ENCODE measurements at places on chromosomes 1 and 21.

DNA sequence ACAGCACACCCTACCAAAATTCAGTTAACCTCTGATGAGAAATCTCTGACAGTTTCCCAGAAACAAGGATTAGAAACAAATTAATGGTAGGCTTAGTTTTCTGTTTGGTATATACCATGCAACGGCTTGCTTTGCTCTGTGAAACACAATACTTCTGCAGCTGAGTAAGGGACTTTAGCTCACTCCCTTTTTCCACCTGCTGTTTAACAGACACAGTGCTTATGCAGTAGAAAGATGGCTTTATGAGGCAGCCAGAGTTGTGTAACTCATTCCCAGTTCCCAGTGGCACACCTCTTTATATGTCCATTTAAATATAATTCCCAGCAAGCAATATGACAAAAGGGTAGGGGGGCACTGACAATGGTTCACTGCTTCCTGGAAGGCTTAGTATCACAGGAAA is 124.0 kb downstream of the PIGK start:
- no peak for DNase-seq

GRCh38 chr1:43858324-43858723 is 75.3 kb upstream of the ARTN start:
- no peak for DNase-seq

DNA sequence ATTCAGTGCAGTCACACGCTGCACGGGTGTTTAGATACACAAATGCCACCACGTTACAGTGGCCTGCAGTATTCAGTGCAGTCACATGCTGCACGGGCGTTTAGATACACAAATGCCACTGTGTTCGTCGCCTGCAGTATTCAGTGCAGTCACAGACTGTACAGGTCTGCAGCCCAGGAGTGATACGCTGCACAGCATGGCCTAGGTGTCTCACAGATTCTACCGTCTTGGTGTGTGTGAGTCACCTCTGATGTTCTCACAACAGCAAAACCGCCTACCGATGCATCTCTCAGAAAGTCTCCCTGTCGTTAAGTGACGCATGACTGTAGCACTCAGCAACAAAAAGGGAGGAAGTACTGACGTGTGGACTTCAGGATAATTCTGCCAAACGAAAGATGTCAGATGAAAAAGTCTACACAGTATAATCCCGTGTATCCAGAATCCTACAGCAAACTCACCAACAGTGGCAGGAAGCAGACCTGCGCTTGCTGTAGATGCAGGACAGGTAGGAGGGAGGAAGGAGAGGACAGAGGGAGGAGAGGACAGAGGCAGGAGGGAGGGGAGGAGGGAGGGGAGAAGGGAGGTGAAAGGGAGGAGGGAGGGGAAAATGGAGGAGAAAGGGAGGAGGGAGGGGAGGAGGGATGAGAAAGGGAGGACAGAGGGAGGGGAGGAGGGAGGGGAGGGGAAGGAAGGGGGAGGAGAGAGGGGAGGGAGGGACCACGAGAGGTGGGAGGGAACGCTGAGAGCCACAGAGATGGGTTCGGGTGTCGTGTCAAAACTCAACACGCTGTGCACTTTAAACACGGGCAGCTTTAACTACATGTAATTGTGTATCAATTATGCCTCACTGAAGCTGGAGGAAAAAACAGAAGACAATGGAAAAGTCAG is 36.3 kb upstream of the PCBP3 start:
- DNase-seq = no peak

DNA sequence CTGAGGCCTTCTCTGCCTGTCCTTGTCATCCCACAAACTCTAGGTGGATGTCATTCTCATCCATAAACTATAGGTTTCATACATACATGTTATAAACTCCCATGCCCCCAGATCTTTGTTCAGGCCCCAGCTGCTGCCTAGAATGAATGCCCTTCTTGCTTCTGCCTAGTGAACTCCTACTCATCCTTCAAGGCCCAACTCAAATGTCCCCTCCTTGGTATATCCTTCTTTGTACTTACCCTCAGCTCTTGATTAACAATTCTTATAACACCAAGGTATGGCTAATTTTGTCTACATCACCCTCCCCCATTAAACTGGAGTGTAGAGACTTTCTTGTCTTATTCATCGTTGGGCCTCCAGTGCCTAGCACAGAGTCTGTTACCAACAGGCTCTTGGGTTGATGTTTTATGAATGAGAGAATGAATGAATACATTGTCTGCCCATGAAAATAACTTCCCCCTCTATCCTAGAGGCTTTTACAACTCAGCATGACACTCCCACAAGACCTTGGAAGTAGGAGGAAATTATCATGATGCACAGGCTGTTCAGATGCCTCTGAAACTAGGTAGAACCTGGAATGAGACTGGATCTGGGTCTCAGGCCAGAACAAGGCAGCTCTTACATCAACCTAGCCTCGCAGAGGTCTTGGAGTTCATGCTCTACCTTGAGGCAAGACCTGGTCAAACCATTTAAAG is 26.9 kb downstream of the EPHB2 start:
- DNase-seq = no peak

DNA sequence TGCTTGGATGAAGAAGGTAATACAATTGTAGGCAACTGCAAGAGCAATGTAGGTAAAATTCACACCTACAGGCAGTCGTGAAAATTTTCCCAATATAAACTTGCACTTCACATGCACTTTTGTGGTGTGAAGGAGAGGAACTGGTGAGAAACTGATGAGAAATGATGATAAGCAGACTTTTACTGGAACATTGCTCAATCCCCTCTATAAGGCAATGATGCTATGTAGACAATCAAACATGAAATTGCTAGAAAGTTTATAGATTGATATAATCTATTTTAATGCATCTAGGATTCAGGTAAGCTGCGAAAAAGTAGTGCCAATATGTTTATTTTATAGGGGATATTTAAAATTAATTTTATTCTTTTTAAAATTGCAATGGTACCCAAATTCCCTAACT is 802.2 kb downstream of the KCNT2 start:
- DNase-seq = no peak

- DNase-seq = no peak
These were observed 17.6 kb downstream of the ACKR1 start for GRCh38 chr1:159222075-159222865.

GRCh38 chr1:42756956-42757891 is 9.6 kb downstream of the P3H1 start:
- no peak for DNase-seq

DNA sequence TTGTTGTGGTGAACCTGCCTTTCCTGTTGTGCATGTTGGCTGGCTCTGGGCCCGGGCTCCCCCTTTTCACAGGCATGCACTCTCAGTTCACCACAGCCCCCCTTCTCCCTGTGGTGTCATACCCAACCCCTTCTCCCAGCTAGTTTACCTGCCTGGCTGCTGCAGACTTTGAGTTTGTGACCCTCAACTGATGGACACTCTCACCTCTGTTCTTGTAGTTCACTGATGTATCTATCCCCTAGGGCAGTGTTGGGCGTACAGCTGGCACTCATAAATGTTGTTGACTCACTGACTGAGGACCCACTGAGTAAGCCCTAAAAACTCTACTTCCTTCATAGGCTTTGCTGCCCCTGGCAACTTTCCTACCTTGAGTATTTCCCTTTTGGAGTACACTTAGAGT is 54.9 kb downstream of the WDR64 start:
- peak; percentile 5 for DNase-seq

DNA sequence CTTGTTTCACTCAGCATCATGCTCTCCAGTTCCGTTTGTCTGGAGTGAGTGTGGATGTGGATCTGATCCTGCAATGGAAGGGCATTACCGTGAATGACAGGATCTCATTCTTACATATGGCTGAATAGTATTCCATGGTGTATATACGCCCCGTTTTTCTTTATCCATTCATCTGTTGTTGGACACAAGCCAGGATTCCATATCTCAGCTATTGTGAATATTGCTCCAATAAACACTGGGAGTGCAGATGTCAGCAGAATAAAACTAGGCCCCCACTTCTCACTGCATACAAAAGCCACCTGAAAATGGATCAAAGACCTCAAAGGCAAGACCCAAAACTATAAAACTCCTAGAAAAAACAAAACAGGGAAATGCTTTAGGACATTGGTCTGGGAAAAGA is 120.3 kb upstream of the TMPRSS2 start:
- no peak for DNase-seq

- DNase-seq = no peak
These were observed 271.3 kb upstream of the RGS18 start for GRCh38 chr1:191886977-191887376.
